Fibroblast of upper back skin (primary cell): ENCODE measurements at places on chromosomes 6 and 20.

DNA sequence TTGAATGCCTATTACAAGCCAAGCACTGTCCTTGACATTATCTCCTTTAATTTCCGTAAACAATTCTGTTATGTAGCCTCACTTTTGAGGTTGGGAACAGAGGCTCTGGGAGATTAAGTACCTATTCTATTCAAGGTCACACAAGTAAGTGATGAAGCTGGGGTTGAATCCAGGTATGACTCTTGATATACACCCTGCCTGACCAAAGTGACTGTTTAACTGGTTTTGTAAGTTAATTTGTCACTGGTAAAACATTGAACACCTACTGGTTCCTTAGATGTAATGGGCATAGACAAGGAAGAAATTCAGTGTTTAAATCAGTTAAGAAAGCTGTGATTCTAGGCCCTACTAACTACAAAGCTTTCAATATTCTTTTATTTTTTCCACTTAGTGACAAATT, 22.9 kb downstream of the GTF2H5 start:
- no peak for DNase-seq

DNA sequence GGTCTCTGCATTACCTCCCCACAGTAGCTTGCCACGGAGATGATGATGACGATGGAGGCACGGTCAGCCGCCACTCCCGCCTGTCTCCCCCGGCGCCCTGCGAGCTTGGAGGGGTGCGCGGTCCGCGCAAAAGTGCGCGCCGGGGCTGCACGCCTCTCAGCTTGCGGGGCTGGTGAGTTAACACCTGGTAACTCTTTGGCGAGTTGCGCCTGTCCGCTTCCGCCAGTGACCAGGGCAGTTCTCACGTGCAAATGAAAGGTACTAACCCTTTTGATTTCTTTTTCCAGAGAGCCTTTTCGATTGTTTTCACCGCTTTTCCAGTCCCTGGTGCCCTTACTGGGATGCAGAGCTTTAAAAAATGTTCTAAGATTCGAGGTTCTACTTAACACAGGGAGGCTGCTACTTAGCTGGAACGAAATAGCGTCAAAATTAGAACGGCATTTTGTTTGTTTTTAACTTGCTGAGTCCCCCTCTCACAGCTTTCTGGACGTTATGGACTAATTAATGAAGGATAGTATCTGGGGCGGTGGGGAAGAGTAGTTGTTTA, 6.2 kb downstream of the GRIK2 start:
- no peak for DNase-seq

GRCh38 chr6:89566008-89566800, 72.3 kb downstream of the LYRM2 start:
- no peak for DNase-seq

DNA sequence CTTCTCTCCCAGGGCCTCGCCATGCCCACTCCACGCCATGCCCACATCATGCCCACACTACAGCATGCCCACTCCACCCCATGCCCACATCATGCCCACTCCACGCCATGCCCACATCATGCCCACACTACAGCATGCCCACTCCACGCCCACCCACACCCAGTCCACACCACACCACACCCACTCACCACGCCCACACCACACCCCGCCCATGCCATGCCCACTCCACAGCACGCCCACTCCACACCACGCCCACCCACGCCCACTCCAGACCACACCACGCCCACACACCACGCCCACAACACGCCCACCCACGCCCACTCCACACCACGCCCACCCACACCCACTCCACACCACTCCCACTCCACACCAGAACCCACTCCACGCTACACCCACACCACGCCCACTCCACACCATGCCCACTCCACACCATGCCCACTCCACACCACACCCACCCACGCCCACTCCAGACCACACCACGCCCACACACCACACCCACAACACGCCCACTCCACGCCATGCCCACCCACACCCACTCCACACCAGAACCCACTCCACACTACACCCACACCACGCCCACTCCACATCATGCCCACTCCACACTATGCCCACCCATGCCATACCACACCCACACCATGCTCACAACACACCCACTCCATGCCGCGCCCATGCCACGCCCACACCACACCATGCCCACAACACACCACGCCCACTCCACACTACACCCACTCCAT, 88.6 kb downstream of the ERMARD start:
- DNase-seq, result no peak

- DNase-seq, result no peak
These were observed 108.6 kb upstream of the NAA20 start for GRCh38 chr20:19908576-19908975.

- no peak for DNase-seq
These were observed 139.3 kb downstream of the FOXC1 start for GRCh38 chr6:1749041-1749440.

GRCh38 chr6:40556881-40557280, 30.3 kb downstream of the LRFN2 start:
- DNase-seq, result no peak

- no peak for DNase-seq
These were observed 158.2 kb upstream of the CHD6 start for GRCh38 chr20:41776421-41776820.

DNA sequence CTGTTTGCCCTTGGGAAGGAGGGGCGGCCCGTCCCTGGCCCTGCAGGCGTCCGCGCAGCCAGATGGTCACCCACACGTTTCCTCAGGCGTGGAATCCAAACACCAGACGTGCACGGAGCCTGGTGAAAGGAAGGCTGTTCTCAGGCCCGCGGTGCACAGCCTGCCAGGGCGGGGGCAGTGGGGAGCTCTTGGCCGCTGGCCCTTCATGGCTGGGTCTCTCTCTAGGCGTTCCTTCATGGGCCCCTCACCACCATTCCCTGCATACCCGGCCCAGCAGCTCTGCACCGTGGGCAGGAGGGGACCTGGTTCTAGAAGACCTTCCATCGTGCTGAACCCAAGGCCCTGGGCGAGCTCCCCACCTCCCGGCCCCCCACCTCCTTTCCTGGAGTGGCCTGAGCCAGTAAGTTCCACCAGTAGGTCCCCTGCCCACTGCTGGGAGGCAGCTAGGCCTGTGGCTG, 30.4 kb upstream of the SMOC2 start:
- DNase-seq, result no peak

- DNase-seq, result no peak
These were observed 102.8 kb upstream of the TMEM181 start for GRCh38 chr6:158457131-158457530.

- no peak for DNase-seq
These were observed 191.9 kb downstream of the ADGB start for GRCh38 chr6:146790561-146791091.

- no peak for DNase-seq
These were observed 5.0 kb downstream of the RAB44 start for GRCh38 chr6:36702656-36703055.

DNA sequence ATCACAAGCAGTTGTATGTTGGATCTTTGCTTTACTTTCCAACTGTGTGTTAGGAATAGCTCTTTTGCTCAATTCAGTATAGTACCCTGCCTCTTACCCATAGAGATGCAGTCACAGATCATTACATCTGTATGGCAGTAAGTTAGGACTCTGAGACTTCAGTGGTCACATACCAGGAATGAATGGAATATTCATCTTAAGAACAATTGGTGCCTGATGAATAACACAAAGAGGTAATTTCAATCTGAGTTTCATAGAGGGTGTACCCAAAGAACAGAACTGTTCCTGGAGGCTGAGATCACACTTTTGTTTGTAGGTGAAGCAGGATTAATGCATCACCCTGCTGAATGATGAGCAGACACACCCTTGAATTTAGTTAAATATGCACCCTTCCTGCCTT, 28.7 kb upstream of the KIF13A start:
- no peak for DNase-seq

GRCh38 chr6:110037726-110038295, 59.7 kb downstream of the GPR6 start:
- no peak for DNase-seq
